Thoracic aorta (tissue), 2 donors: ENCODE measurements at places on chromosomes 6 and 20. TPM values are rescaled to one million over a fixed set of nuclear protein-coding genes. Genes with fewer than 3 reads are reported as not detected.

The PDE10A gene
- total RNA-seq: 7.0 TPM

The OOEP gene
- total RNA-seq: not detected

The ROS1 gene
- not detected for total RNA-seq

The PLCB1 gene
- total RNA-seq: 16.3 TPM

The RSPH4A gene
- total RNA-seq: 0.78 TPM

The CDYL gene
- 38.2 TPM for total RNA-seq

The KHDRBS2 gene
- total RNA-seq: not detected

The CLIC5 gene
- 2.2 TPM for total RNA-seq

The RAB32 gene
- 42.4 TPM for total RNA-seq

The RAB23 gene
- total RNA-seq: 44.7 TPM

The ASIP gene
- not detected for total RNA-seq

The RRAGD gene
- total RNA-seq: 25.8 TPM

The LCA5 gene
- total RNA-seq: 7.0 TPM

The FHL5 gene
- 98.8 TPM for total RNA-seq

The PNPLA1 gene
- total RNA-seq: not detected

The COL12A1 gene
- 131 TPM for total RNA-seq

The EYA4 gene
- 3.0 TPM for total RNA-seq

The ZBP1 gene
- 6.1 TPM for total RNA-seq

The ZSCAN26 gene
- 45.0 TPM for total RNA-seq

The MATN4 gene
- 0.27 TPM for total RNA-seq
